ENCODE measurements at places on chromosomes 5 and 9.

GRCh38 chr9:98214811-98215210 lies 22.4 kb upstream of the CORO2A start:
- no peak for DNase-seq

DNA sequence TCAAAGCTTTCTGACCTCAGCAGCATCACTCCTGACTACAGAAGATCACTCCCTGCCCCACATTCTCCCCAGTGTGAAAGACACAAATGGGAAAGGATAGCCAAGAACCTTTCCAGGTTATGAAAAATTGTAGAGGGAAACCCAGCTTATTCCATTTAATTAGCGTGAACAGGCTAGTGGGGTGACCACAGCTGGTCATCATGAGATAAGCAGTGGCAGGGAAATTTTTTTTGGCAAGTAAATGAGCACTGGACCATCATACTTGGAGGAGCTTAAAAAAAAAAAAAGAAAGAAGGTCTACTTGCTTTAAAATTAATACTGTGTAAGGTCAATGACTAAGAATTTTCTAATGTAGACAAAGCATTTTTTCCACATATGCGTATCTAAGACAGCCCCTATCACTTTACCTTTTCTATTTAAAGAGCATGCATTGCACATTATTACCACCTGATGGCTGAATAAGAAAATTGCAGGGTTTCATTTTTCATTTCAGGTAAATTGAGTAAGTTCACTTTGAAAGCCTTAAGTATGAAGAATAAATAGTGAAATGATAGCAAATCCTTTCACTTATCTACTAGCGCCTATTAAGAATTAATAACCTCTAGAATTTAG lies 123.6 kb downstream of the ELAVL2 start:
- DNase-seq: no peak

DNA sequence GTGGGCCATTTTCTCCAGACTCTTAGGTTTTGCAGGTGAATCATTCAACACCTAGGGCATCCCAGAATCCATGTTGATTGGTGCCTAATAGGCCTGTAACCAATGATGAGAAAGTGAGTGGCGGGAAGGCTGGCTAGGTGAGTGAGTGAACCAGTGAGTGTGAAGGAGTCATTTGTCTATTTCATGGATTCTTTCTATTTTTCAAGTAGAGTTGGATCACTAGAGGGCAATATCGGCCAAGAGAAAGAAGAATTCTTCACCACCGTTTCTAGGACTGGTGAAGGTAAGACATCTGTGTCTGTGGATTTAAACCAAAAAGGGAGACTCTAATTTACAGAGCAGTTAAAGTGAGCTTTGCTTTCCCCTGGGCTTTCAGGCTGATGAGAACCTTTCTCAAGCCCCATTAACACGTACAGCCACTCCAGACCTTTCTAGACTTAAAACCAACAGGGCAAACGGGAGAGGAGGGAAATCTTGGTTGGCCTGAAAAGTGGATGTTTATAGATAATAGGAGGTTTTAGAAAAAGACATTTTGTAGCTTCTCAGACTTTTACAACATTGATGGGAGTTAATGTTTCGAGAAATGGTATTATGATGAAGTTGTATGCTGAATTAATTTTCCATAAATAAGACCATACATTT lies 114.3 kb upstream of the IL12B start:
- peak; percentile 70 for DNase-seq

- peak; percentile 63 for DNase-seq
Observed at GRCh38 chr9:75891277-75891741, 836 bp downstream of the PCSK5 start.

DNA sequence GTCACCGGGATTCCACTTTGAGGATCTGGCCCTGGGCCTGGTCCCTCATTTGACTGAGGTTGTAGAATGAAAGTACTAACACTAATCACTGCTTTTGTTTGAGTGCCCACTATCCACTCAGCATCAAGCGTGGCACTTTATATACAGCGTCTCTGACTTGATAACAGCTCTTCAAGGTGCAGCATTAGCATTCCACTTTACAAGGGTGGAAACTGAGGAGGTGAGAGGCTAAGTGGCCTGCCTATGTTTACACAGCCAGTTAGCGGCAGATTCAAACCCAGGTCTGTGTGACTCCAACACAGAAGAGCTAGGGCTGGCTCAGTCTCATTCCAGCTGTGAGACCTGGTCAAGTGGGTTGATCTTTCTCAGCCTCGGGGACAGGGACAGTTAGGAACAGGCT lies 5.9 kb downstream of the KCNMB1 start:
- no peak for DNase-seq

DNA sequence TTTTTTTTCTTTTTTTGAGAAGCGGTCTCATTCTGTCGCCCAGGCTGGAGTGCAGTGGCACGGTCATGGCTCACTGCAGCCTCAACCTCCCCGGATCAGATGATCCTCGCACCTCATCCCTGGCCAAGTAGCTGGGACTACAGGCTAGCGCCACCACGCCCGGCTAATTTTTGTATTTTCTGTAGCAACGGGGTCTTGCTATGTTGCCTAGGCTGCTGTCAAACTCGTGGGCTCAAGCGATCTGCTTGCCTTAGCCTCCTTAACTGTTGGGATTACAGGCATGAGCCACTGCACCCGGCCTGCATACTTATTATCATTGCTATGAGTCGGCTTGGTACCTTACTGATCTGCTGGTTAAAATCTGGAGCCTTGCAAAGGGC lies 790 bp upstream of the IARS1 start:
- DNase-seq: peak; percentile 13

All from mesenchymal stem cell (in vitro differentiated cells and primary cell).